ENCODE measurements at places on chromosomes 2 and 18.

GRCh38 chr18:5747678-5748077 is 147.6 kb downstream of the TMEM200C start:
- no peak for DNase-seq

DNA sequence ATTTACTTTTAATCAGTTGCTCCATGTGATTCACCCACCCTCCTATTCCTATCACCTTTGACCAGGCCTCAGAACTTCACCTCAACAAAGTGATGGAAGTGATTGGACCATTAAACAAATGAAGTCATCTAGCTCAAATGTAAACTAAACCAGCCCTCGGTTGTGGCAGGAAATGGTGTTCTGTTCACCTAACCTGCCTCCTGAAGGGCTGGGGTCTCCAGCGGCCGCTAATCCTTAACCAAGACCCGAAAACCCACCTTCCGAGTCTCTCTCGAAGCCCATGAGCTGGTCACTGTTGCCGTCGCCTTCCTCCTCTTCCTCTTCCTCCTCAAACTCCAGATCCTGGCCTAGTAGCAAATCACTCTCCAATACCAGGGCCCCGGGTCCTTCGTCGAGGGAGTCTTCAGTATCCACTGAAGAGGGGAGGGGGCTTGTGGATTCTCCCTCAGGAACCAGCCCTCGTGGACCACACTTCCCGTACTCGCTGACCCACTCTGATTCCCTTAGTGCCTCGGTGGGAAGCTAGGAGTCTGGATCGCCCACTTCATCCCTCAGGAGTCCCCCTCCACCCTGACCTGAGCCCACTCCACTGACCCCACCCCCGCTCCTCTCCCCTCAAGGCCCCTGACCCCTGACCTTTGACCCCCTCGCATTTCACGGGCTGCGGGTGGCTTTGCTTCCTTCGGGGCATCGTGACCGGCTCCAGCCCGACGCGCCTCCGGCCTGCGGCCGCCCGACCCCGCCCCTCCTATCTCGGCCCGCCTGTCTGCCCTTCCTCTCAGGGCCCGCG is 503 bp downstream of the ZNF513 start:
- DNase-seq: no peak

GRCh38 chr2:5803547-5803946 is 111.4 kb downstream of the SOX11 start:
- DNase-seq: no peak

- DNase-seq: peak; percentile 81
Observed at GRCh38 chr2:201127570-201127969, 11.6 kb downstream of the CFLAR start.

DNA sequence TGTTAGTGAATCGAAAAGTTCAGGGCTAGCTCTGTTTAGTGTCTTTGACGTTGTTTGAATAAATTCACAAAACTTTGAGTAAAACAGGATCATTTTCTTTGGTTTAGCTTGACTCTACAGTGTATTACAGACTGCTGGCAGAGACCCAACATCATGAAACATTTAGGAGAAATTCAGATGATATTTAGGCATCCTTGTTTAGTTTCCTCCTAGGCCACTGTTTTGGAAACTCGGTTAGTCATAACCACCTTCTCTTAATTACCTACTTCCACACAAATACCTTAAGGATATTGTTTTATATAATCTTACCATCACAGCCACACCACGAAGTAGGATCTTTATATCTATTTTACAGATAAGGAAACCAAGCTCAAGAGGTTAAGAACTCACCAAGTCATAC is 7.8 kb downstream of the LIMS1 start:
- DNase-seq: no peak

DNA sequence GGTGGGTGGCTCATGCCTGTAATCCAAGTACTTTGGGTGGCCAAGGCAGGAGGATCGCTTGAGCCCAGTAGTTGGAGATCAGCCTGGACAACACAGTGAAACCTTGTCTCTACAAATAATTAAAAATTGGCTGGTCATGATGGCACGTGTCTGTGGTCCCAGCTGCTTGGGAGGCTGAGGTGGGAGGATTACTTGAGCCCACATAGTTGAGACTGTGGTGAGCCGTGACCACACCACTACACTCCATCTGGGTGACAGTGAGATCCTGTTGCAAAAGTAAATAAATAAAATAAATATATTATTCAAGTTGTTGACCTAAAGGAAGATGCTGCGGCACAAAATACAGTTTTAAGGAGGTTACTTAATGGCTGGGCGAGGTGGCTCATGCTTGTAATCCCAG is 72.7 kb downstream of the LAMA3 start:
- DNase-seq: no peak

- no peak for DNase-seq
Observed at GRCh38 chr2:42053482-42053790, 5.6 kb downstream of the PKDCC start.

GRCh38 chr18:2083691-2084090 is 487.6 kb downstream of the METTL4 start:
- DNase-seq: peak; percentile 11

GRCh38 chr2:98847853-98848252 is 88.2 kb downstream of the CRACDL start:
- DNase-seq: no peak

DNA sequence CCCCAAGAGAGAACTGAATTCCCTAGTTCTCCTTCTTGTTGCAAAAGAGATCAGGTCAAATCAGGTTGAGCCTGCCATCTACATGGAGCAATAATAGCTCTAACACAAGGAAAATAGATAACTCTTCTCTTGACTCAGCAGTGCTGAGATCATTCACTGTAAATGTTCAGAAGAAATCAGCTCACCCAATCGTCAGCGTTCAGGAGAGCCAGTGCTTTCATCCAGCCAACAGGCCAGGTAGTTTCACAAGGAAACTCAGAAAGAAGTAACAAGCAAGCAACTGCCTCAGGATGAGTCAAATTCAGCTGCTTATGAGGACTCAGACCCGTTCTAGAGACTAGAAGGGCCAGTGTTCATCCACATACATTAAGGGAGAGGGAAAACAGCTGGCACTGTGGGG is 5.9 kb downstream of the LMAN2L start:
- no peak for DNase-seq

- no peak for DNase-seq
Observed at GRCh38 chr2:203891474-203891873, 23.9 kb downstream of the CTLA4 start.

DNA sequence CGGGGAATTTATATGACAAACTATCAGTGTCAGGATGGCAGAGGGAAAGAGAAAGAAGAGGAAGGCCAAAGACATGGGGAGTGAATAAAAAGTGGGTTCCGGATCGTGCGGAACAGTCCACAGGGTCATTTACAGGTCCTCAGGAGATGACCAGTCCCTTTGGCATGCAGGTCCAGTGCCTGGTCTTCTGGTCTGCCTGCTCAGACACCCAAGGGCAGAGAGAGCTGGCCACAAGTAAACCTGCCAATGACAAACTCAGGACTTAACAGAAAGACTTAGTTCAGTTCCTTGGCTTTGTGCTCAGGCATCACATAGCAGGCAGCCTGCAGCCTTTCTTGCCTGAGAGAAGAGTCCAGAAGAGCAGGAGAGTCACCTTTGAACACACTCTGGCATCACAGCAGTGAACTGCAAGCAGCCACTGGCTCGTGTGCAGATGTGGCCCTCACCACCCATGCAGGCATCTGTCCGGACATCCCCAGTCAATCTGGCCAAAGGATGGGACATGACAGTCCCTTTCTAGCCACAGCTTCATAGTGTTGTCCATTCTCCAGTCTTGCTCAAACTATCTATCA is 14.0 kb downstream of the TMEM127 start:
- DNase-seq: no peak

DNA sequence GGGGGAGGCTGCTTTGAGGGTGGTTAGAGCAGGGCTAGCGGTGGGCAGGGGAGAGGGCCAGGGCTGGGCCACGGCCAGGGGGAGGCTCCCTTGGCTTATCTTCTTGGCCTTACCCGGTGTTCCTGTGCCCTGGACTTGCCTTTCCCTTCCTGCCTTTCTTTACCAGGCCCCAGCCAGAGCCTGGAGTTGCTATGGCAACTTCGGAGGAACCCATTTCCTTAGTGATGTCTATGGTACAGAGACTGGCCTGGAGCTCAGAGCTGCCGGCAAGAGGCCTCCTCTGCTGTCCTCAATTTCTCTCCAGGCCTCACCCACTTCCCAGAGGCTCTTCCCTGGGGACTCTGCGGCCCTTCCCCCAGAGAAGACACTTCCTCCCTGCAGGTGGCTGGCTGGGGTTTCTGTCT is 11.5 kb downstream of the SPEG start:
- peak; percentile 47 for DNase-seq

GRCh38 chr2:232207174-232207573 is 171.4 kb upstream of the ALPP start:
- DNase-seq: no peak

All from DMS 273 treated with DMSO at 0.1 percent for 48 hours (cell line).